ENCODE measurements at places on chromosomes 12 and 14.
A peak's percentile ranks its signal among the peaks of the same experiment; 100 is the strongest.

DNA sequence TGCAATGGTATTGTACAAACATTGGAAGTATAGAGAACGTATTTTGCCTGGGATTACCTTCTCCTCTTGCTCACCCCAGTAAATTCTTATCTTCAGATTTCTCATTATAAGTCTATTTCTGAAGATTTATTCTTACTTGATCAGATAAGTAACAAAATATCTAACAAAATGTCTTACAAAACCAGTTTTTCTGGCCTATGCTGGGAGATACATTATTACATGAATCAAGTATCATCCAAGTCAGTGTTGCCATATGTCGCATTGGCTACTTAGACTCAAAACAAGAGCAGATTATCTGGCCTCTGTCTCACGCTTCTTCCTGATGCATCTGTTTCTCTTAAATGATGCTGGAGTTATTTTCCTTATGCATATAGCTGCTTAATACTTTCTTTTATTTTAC, 408.5 kb downstream of the CCER1 start:
- no peak for DNase-seq

DNA sequence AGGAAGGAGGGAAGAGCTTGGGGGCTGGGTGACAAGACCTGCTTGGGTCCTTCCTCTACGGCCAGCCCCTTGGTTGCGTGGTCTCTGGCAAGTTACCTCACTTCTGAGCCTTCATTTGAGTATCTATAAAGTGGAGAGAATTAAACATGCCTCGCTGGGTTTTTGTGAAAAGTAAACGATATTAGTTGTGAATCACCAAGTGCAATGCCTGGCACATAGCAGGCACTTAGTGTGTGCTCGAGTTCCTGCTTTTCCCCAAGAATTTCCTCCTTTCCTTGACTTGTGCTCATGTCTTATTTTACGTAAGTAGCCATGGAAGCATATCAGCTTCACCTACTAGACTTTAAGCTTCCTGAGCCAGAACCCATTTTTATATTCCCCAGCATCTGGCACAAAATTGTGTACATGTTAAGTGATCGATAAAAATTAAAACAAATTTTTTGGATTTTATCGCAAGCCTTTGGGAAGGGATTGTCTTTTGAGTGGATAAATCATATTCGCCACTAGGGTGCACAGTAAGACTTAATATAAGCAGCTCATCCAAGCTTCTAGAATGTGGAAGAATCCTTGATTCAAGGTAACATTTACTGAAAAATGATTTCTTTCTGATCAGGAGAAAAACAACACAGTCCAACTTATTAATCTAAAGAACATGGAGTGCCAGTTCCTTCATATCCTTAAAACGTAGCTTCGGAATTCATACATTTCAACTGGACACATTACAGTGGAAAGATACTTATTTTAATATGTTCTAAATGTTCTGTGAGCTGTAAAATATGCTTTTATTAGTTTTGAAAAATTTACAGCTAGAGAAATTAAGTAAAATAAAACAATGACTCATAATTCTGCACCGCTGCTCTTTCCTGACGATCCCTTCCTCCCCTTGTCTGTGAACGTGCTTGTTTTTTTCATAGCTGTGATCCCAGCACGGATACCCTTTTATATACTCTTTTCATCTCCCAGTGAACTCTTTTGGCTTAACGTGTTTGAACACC, 62.0 kb downstream of the SLC25A47 start:
- DNase-seq = no peak

DNA sequence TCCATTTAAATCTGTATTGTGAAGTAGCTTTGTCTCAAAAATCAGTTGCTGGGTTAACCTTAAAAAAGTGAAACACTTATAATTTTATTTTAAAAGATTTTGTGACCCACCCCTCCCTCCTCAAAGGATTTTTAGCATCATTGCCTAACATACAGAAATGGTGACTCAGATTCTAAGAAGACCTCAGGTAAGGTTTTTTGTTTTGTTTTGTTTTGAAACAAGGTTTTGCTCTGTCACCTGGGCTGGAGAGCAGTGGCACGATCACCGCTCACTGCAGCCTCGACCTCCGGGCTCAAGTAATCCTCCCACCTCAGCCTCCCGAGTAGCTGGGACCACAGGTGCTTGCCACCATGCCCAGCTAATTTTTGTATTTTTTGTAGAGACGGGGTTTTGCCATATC, 74.2 kb downstream of the GNS start:
- DNase-seq = no peak

DNA sequence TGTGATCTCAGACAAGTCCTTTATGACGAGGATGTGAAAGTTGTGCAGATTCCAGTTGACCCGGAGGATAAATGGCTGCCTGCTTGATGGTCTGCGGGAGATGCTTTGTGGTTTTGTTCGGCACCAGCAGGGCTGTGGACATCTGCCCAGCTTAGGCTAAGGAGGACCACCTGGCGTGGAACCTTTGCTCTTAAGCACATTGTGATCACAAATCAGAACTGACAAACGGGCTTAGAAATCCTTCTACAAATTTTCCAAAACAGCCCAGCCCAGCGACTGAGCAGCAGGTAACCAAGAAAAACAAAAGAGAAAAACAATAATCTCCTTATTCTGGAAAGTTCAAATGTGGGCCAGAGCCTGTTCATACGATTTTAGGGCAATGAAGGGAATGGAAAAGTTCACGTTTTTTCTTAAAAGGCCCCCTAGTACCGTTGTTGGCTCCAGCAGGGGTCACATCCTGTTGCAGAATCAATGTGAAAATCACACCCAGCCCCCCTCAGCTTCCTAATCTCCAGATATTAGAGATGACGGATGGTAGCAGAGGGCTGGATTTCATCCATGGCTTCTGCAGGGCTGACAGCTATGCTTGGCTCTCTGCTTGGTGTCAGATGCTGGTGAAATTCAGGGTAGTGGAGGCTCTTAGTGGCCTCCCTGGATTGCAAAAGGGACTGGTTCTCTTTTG, 81.1 kb upstream of the RFLNA start:
- DNase-seq = no peak

DNA sequence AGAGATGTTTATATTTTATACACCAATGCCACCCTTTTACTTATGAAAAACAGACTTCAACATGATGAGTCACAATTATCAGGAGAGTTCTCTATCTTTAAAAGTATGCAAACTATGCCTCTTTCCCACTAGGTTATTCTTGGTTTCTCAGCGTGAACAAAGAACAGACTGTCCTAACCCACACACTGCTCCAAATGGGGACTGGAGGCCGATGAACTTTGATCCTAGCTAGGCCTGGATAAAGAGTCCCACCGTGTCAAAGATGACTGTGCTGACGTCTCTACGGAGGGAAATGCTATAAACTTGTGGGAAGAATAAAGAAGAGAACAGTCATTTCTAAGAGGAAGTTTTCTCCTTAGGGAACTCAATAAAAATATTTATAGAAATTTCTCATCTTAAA, 160.1 kb downstream of the EPS8 start:
- DNase-seq = no peak

GRCh38 chr12:49388682-49389386, 21.6 kb downstream of the SPATS2 start:
- peak; percentile 35 for DNase-seq

DNA sequence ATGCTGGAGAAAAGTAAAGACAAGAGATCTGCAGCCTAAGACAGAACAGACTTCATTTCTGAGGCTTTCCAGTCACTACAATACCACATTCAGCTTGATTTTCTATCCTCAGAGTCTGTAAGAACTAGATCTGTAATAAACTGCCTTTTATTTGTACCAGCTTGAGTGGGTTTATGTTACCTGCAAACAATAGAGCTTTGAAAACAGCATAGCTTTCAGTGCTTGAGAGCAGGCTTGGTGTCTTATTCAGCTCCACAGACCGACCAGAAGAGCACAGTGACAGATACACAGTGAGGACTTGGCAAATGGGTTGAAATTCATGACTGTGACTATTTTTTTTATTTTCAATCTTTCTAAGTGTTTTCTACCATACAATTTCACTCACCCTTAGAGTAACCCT, 207.8 kb upstream of the OTX2 start:
- DNase-seq = no peak

DNA sequence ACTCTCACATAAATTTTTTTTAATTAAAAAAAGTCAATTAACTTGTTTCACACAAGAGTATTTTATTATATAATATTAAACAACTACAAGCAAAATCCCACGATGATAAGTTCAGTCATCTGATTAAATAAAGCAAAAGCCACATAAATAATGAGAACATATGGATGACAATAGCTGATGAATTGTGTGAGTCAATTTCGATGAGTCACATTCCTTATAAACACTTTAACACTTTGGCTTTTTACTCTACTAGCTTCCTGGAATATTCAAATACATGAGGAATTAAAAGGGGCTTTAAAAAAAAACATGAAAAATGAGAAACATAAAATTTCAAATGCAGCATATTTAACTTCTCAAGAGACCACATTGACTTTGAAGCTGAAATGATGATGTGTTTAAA, 95.3 kb downstream of the BCAT1 start:
- no peak for DNase-seq

- no peak for DNase-seq
These were observed 157.1 kb downstream of the NTF3 start for GRCh38 chr12:5589054-5589453.

DNA sequence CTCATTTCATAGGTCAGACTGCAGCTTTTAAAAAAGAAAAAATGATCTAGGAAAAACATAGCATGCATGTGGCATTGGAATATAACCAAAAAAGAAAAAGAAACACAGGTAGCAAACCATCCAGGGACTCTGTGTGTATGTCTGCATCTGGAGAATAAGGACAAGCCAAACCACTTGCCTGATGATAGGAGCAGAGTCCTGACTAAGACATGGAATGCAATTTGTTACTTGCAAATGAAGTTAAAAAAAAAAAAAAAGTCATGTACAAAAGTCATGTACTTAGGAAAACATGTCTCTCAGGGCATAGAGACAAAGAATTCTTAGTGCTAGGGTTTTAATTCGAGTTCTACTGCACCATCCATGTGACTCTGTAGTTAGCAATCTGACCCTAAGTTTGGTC, 15.9 kb downstream of the TSPAN11 start:
- no peak for DNase-seq

GRCh38 chr14:55313480-55313879, 42.3 kb downstream of the FBXO34 start:
- no peak for DNase-seq

DNA sequence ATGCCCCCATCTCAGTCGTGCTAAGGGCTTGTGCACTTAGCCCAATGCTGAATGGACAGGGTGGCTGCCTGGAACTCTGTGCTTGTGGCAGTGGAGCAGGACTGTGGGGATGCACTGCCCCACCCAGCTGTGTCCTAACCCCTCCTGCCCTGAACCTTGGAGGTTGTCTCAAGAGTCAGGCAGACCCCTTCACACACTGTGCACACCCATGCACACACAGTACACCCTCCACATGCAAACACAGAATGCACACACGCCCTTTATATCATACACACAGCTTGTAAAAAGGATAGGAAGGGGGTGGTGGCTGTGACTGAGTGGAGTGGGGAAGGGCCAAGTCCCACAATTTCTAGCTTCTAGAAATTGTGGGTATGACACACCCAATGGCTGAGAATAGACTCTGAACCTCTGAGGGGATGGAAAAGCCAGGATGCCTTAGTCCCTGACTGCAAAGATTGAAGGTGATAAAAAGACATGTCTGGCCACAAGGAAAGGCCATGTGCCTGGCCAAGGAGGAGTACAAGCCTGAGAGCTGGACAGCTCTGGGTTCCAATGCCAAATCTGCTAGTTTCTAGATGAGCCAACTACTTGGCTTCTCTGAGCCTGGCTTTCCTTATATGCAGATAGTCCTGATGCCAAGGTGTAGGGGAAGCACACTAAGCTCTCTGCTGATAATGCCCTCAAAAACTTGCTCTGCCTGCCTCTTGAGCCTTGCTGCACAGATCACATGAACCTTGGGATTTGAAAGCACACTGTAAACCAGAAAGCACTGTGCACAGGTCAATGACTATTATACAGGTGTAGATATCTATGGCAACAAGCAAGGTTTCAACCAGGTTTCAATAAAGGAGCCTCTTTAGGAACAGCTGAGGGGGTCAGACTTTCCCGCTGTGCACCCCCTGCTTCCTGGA, 8.4 kb downstream of the KRT8 start:
- DNase-seq = no peak

- no peak for DNase-seq
These were observed 130.6 kb upstream of the MDM1 start for GRCh38 chr12:68462803-68463202.

- peak; percentile 4 for DNase-seq
These were observed 390 bp downstream of the BRAP start for GRCh38 chr12:111685322-111685810.

DNA sequence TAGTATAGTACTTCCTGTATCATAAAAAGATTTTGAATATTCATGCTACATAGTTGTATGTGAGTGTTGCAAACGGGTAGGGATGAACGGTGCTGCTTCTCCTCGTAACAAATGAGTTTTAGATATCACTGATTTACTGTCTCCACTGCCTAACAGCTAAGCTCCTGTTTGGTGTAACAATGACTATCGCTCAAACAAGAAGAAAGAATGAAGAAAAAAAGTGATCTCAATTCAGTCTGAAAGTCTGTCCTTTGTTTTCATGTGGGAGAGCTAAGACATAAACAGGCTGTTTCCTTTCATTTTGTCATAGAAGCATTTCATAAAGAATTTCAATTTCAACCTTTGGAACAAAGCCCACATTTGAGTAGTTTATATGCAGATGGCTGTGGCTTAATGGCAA, 26.1 kb upstream of the RTRAF start:
- DNase-seq = no peak

GRCh38 chr14:74855945-74856344, 20.0 kb downstream of the PROX2 start:
- no peak for DNase-seq

GRCh38 chr12:92570056-92570753, 132.6 kb upstream of the PLEKHG7 start:
- no peak for DNase-seq

GRCh38 chr12:52580496-52580895, 6.9 kb upstream of the KRT74 start:
- DNase-seq = no peak

- no peak for DNase-seq
These were observed 17.1 kb downstream of the CATSPERB start for GRCh38 chr14:91714805-91715204.

DNA sequence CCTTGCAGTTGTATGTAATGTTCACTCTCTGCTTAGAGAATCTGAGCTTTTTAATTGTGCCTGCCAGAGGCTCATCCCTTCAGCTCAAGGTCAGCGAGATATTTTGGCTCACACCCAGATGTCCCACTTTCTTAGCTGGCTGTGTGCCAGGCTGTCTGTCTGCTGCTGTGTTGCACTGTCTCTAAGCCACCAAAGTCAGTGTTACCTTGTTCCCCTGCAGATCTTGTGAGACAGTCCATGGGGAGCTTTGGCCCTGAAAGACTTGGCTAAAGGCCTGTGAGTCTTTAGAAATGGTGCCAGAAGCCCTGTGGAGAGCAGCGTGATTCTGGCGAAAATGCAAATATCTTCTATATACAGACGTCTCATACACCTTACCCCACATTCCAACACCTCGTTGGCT, 293.7 kb downstream of the TTC6 start:
- DNase-seq = no peak

Data from stimulated activated CD8-positive, alpha-beta memory T cell treated with anti-CD3 and anti-CD28 coated beads, Interleukin-7, amount 100 ng/mL, for 24 hours (primary cell).